GM19239 (cell line): ENCODE measurements at places on chromosomes 3 and 15.

- DNase-seq: no peak
Measured at GRCh38 chr3:111338059-111338698, 203.8 kb upstream of the CD96 start.

DNA sequence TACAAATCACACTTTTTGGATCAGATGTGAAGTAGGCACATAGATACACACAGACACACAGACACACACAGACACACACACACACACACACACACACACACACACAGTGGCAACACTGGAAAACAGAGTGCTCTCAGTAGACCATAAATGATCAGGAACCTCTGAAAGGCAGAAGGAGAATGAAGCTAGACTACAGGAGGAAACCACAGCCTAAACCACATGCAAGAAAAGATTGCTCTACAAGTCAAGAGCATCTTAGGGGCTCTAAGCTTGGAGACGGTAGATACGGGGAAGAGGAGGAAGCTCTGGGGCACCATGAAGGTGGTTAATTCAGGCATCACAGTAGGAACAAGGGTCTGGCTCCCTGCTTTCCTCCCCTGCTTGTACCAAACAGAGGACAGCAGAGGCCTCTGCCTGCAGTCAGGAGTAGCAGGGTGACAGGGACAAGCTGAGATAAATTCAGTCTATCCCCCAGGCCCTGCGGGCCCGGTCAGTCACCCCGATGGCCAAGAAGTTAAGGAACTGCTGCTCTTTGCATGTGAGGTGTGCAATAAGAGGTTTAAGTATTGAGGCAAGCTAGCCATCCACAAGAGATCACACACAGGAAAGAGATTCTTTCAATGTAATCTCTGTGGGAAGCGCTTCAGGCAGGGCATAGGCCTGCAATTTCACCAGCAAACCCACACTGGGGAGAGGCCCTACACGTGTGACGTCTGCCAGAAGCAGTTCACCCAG lies 23.5 kb upstream of the ARPIN start:
- no peak for DNase-seq

DNA sequence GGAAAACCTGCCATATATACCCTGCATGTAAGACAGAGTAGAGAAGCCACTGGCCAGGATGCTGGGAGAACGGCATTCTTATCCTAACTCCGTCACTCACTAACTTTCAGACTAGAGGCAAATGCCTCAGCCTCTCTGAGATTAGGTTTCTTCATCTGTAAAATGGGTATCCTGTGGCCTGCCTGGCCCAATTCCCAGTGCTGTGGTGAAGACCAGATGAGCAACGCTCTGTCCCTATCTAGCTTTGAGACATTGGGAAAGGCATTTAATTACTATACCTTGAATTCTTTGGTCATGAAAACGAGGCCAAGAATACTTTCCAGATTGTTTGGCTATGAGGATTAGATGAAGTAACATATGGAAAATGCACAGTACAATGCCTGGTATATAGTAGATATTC lies 35.9 kb downstream of the CEMIP start:
- DNase-seq: no peak

- no peak for DNase-seq
Measured at GRCh38 chr3:157916672-157917071, 189.5 kb downstream of the SHOX2 start.

- no peak for DNase-seq
Measured at GRCh38 chr15:89363133-89363532, 28.5 kb upstream of the POLG start.

- DNase-seq: no peak
Measured at GRCh38 chr3:161890147-161890625, 393.6 kb downstream of the OTOL1 start.

DNA sequence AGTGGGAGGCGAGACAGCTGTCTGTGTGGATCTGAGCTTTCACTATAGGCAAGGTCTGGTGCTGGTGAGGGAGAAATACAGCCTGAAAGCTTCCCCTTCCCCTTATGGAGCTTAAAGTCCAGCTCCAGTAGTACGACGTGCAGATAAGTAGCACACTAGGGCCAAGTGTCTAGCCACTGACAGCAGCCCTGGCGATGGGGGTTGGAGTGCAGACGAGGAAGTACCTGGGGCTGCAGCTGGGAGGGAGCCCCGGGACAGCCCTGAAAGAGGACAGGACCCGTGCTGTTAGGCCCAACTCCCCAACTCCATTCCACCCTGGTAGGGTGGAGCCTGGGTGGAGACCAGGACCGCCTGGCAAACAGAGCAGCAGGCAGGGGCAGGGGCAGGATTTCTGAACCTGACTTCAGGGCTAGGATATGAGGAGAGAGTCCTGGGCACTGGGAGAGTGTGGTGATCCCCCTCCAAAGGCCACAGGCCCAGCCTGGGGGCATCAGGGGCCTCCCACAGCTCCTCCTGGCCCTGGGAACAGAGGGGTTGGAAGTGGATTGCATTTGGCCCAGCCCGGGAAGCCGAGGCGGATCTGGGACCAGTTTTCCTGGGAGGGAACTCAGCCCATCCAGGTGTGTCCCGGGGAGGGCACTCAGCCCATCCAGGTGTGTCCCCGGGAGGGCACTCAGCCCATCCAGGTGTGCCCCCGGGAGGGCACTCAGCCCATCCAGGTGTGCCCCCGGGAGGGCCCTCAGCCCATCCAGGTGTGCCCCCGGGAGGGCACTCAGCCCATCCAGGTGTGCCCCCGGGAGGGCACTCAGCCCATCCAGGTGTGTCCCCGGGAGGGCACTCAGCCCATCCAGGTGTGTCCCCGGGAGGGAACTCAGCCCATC lies 42.8 kb downstream of the BDH1 start:
- DNase-seq: no peak

DNA sequence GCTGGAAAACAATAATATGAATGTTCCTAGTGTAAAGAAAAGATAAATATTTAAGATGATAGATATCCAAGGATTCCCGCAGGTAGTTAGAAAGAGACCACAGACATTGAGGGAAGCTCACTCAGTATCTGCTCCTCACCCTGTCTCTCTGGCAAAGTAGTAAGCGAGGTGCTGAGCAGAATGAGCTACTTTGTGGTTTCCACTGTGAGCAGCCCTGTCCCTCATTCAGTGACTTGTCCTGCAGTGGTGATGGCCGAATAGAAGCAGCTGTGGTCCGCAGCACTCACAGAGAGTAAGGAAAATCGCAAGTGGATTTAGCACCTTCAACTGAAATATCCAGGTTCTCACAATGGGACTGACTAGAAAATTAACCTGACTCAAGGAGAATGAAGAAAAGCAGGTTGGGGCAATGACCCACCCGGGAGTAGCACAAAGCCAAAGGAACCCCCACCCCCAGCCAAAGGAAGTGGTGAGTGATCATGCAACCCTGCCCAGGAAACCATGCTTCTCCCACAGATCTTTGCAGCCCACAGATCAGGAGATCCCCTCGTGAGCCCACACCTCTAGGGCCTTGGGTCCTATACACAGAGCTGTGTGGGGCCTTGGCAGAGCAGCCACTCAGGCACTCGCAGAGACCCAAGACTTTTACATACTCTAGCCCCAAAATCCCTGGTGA lies 21.8 kb upstream of the SLC25A38 start:
- no peak for DNase-seq

GRCh38 chr3:182671942-182672341 lies 121.4 kb upstream of the ATP11B start:
- no peak for DNase-seq

GRCh38 chr3:59381282-59381681 lies 331.5 kb upstream of the CFAP20DC start:
- no peak for DNase-seq

- DNase-seq: no peak
Measured at GRCh38 chr15:49236869-49237268, 66.8 kb downstream of the GALK2 start.

- DNase-seq: no peak
Measured at GRCh38 chr15:75034615-75035014, 11.2 kb downstream of the PPCDC start.

GRCh38 chr15:59941612-59942011 lies 62.5 kb upstream of the FOXB1 start:
- DNase-seq: no peak

DNA sequence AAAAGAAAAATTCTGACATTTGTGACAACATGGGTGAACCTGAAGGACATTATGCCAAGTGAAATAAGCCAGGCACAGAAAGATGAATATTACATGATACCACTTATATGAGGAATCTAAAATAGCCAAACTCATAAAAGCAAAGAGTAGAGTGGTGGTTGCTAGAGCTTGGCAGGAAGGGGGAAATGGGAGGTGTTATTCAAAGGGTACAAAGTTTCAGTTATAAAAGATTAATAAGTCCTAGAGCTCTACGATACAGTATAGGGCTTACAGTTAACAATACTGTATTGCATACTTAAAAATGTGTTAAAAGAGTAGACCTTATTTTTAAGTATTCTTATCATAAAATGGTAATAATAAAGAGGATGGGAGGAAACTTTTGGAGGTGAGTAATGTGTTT lies 111.6 kb upstream of the NR2E3 start:
- DNase-seq: no peak

DNA sequence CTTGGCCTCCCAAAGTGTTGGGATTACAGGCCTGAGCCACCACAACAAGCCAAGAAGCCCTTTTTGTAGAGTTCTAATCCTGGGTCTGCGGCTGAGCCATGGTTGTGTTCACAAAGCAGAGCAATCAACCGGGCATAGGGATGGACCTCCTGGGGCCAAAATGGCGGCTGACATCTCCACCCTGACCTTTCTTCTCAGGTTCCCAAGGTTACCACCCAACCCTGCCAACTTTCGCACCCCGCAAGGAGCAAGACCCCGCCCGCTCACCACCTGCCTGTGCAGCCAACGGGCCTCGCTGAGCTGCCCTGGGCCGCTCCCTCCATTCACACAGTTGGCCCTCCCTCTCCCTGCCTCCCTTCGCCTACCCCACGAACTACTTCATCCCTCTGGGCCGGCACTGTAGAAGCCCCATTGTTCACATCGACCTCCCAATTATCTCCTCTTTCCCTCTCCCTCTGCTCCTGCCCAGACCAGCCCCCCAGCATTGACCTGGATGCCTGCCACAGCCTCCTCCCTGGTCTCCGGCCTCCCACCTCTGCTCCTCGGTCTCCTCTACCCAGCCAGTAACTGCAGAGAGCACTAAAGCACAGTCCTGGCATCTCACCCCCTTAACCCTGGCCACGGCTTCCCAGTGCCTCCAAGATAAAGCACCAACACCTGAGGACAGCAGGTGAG lies 62.0 kb upstream of the TFRC start:
- no peak for DNase-seq

DNA sequence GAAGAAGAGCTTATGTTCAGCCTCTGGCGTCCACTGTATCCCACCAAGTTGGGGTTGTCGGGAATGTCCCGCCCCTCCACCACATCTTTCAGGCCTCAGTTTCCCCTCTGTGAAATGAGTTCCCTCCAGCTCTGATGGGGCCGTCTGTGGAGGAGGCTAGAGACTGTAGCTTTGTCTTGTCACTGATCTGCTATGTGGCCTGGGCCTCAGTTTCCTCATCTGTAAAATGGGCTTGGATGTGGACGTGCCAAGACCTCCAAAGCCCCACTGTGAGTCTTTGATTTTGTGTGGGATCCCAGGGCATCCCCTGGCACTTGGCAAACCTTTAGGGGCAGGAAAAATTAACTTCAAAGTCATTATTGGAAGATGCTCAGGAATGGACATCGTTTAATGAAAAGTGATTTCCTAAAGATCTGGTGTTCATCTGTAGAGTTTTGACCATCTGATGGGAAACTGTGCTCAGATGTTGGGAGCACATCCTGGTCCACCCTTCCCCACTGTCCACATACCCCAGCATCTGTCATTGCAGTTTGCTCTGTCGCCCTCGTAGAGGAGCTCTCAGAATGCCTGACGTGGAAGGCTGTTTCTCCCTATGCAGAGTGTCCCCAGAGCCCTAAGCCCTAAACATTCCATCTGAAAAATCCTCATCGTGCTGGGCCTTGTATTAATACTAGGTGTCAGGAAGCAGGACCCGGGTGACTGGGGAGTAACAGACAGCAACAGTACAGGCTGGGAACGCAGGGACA lies 28.5 kb downstream of the SLC6A6 start:
- no peak for DNase-seq

DNA sequence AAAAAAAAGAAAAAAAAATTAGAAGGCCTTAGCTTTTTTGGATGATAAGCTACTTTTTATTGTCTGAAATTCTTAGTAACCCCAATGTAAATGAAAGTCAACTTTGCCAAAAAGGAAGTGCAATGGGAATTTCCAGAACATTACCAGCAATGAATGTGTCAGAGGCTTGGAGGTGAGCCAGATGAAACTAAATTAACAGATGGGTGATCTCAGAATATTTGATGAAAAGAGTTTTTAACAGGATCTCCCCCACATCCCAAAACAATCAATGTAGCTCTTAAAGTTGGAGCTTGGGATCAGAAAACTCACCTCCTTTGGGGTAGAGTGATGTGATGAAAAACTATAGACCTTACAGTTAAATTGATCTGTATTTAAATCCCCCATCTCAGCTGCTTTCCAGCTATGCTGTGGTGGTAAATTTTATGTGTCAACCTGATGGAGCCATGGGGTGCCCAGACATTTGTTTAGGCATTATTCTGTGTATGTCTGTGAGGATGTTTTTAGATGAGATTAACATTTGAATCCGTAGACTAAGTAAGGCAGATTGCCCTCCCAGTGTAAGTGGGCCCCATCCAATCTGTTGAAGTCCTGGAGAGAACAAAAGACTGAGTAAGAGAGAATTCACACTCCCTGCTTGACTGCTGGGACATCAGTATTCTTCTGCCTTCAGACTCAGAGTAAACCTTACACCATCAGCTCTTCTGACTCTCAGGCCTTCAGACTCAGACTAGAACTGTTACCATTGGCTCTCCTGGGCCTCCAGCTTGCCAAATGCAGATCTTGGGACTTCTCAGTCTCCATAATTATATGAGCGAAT lies 84.3 kb upstream of the TNFSF10 start:
- DNase-seq: no peak

- DNase-seq: no peak
Measured at GRCh38 chr3:174529298-174529697, 329.8 kb upstream of the NAALADL2 start.

GRCh38 chr3:126679831-126680666 lies 24.0 kb upstream of the CHCHD6 start:
- DNase-seq: no peak

DNA sequence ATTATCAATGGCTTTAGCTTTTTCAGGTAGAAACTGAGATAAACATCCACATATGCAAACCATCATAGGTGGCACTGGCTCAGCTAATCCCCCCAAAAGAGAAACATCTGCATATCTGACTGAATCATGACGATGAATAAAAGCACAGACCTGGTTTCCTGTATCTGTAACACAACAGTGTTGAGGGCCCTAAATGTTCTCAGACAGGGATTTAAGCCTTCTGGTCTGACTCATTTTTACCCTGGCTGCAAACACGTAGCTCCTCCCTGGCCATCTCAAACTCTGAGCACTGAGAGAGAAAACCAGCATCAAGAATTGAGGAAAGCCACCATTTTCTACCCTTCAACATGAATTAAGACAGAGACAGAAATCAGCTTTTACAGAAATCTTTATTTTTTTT lies 35.2 kb downstream of the GLB1 start:
- DNase-seq: no peak

DNA sequence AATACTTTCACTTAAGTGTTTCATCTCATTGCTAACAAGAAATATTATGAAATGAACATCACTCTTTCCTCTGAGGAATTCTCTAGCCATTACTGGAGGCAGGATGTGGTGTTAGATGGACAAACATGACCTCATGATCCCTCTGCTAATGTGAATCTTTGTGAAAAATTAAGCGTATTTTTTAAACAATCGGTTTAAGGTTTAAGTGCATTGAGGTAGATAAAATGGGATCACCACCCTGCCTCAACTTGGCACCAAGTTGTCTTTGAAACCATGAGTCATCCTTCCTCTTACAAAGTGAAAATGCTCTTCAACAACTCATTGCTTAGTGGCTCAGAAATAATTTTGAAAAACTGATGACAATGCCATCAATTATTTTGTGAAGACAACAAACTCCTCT lies 76.0 kb upstream of the DCBLD2 start:
- no peak for DNase-seq

GRCh38 chr3:170467007-170467406 lies 48.3 kb downstream of the CLDN11 start:
- DNase-seq: no peak
